ENCODE measurements at places on chromosomes 6 and 20.

- no peak for DNase-seq
Measured at GRCh38 chr20:37421060-37421905, 75.3 kb downstream of the SRC start.

DNA sequence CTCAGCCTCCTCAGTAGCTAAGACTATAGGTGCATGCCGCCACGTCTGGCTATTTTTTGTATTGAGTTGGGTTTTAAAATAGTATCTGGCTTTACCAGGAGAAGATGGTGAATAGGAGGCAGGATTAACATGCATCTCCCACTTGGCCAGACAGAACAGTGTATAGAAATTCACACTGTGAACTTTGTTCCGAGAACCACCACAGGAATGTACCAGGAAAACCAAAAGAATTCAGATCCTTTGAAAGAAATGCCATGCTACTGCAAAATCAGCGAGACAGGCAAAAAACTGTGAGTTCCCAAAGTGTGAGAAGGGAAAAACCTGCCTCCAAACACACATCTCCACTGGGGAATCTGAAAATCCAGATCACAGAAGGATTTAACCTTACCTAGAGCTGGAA lies 327.6 kb downstream of the NKAIN2 start:
- DNase-seq = no peak

GRCh38 chr20:17572034-17572638 lies 2.3 kb downstream of the DSTN start:
- DNase-seq = no peak

GRCh38 chr6:100305209-100305869 lies 159.4 kb downstream of the SIM1 start:
- no peak for DNase-seq

DNA sequence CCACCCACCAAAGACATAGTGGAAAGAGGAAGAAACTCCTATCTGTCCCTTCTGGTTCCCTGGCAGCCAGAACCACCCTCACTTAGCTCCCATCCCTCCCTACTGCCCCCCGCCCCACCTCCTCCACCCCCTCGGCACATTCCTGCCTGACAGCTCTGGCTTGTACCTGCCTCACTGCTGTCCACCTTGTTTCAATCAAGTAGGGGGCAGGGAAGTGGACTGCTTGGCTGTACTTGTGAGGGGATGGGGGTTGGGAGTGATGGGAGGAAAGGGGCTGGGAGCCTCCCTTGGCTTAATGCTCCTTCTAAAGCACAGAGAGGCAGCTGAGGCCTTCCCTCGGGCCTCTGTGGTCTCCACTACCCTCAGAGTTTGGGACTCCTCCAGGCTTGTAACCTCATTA lies 22.1 kb upstream of the ZNF76 start:
- no peak for DNase-seq

DNA sequence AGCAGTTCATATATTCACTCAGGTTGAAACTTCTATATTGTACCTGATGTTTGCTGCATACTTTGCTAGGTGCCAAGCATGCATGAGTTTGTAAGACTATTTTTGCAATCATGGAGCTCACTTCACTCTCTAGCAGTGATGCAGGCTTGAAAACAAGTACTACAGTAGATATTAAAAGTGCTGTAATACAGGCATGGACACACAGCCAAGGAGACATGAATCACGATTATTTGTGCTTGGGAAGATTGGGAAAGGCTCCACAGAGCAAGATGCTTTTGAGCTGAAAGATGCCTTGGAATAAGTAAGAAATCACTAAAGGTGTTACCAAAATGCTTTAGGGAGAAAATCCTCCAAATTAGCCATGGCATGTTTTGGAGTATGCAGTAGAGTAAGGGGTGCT lies 427.4 kb downstream of the UTRN start:
- DNase-seq = no peak

DNA sequence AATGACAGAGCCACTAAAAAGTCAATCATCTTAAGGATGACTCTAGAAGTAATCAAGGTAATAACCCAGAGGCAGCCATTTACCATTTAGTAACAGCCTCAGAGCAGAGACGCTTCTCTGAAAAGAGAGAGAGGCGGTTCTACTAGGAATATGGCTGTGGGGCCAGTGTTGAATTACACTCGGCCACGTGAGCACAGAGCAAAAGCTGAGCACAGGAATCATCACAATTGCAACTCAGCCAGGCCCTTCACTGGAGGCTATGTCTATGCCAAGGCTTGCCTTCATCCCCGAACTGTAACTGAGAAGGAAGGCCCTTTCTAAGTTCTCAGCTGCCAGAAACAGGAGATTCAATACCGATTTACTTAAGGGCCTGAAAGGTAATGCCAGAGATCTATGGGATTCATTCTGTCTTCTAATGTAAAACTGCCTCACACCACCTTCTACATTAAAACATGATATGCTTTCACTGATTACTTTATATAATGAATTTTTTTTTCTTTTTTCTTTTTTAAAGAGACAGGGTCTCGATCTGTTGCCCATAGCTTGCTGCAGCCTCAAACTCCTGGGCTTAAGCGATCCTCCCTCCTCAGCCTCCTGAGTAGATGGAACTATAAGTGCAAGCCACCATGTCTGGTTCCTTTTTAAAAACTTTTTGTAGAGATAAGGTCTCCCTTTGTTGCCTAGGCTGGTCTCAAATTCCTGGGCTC lies 67.6 kb downstream of the NUDT3 start:
- DNase-seq = no peak

- DNase-seq = no peak
Measured at GRCh38 chr6:36840432-36841403, 1.5 kb upstream of the CPNE5 start.

DNA sequence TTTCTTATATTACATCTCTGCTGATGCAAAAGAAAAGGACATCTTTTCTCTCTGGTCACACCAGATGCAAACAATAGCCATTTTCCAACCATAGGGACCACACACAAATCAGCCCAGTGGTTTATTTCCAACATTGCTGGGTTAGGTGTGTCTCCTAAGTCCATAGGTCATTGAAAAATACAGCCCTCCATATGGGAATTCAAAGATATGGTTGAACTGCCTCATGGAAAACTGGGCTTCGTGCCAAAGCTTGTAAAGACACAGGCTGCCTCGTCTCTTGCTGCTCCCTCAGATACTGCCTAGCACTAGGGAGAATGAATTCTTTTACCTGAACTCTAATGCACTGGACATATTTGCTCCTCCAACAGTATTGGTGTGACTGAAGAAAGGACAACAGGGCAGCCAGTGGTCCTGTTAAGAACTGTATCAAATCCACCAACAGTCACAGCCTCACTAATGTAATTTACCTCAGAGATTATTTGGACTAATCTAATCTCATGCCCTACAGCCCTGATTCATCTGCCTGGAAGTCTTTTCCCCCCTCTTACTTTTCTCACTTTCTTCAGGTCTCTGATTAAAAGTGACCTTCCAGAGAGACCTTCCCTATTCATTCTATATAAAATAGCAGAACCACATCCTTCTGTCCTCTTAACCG lies 48.3 kb upstream of the TBC1D32 start:
- no peak for DNase-seq

GRCh38 chr6:138250513-138251247 lies 32.4 kb upstream of the PBOV1 start:
- no peak for DNase-seq

- DNase-seq = no peak
Measured at GRCh38 chr6:55319961-55320695, 7.1 kb upstream of the GFRAL start.

GRCh38 chr6:168290095-168290494 lies 29.5 kb downstream of the DACT2 start:
- DNase-seq = no peak

DNA sequence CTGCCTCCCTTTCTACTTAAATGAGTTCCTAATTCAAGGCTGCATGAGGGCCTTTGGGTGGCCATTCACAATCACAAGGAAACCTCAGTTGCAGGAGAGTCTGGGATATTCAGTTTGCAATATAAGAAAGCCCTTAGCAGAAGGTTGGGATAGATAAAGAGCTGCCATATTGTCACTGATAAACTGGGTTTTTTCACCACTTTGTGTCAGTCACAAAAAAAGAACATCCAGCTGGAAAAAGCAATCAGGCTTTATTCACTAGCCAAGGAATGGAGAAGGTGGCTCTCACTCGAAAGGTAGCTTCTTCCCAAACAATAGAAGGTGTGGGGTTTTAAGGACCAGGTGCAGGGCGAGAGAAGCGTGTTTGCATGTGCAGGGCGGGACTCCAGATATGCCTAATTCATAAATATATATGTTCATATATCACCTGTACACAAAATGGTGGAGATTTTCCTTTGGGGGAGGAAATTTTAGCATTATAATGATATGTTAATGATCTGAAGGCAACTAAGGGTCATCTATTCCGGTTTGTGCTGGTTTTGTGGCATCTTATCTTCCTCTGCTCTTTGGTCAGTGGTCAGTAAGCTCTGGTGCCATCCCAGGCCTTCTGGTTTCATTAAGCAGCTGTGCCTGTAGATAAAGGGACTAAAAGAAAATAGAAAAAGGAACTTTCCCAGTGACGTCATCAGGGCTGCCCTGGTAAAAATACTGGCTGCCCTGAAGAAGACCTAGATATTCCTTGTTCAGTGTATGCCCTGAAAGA lies 97.1 kb upstream of the IYD start:
- DNase-seq = no peak
